ENCODE measurements at places on chromosomes 1 and 21.

- DNase-seq = no peak
Observed at GRCh38 chr1:166432655-166433054, 265.9 kb upstream of the FAM78B start.

- no peak for DNase-seq
Observed at GRCh38 chr1:115144176-115144575, 54.9 kb upstream of the TSPAN2 start.

- no peak for DNase-seq
Observed at GRCh38 chr21:31829736-31830472, 42.9 kb upstream of the HUNK start.

DNA sequence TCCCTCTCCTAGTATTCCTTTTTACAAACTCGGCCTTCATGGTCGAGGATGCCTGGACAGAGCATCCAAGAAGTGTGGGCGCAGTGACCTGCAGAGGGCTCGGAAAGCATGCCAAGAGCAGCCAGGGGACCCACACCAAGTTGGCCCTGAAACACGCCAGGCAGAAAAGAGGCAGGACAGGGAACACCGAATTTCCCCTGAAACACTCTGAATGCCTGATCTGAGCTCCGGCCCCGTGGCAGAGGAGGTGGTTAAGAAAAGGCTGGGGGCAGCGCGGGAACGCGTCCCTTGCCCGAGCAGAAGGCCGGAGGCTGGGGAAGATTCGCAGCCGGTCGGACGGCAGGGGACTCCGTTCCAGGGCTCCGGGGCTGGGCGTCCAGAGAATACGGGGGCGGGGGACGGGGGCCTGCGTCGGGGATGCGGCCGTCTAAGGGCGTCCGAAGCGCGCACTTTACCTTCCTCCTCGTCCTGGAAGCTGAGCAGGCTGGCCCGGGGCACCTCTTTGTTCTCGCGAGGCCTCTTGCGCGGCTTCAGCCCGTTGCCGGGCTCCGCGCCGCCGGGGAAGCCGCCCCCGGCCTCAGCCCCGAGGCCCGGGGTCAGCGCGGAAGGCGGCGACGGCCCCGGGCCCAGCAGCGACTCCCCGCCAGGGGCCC is 558 bp downstream of the PAXBP1 start:
- DNase-seq = peak; percentile 18

DNA sequence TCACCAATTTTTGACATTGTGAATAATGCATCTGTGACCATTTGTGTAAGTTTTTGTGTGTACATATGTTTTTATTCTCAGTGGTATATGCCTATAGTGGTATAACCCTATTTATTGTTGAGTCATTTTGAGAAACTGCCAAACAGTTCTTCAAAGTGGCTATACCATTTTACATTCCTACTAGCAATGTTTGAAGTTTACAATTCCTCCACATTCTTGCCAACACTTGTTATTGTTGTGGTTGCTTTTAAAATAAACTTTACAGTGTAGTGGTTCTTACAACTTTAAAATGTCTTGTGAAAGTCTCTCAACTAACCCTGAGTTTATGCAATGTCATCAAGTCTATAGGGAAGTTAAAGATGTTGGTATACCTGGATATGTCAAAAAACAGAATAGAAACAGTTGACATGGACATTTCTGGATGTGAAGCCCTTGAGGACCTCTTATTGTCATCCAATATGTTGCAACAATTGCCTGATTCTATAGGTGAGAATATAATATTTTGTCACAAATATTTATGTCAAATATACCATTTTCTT is 219.4 kb downstream of the LRRC40 start:
- no peak for DNase-seq

- DNase-seq = no peak
Observed at GRCh38 chr1:8002921-8003320, 23.2 kb downstream of the ERRFI1 start.

DNA sequence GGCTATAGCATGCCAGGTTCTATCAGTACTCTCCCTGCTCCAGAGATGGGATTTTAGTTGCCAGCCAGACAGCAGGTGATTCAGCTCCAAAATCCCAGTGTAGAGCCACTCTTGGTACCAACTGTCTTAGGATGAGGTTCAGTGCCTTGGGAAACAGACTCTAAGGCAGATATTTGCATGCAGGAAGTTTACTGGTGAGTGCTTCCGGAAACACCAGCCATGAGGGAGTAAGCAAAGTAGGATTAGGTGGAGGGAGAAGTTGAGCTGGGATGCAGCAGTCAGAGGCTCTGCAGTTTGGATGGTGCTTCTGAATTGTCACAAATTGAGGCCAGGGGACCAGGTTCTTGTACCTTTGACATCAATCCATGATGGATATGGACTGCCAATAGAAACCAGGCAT is 207.5 kb upstream of the JUN start:
- no peak for DNase-seq

All from tibial nerve (tissue), 4 donors.